HepG2 (cell line): ENCODE measurements at places on chromosomes 11 and 22. TPM values are rescaled to one million over a fixed set of nuclear protein-coding genes. Genes with fewer than 3 reads are reported as not detected.

DNA sequence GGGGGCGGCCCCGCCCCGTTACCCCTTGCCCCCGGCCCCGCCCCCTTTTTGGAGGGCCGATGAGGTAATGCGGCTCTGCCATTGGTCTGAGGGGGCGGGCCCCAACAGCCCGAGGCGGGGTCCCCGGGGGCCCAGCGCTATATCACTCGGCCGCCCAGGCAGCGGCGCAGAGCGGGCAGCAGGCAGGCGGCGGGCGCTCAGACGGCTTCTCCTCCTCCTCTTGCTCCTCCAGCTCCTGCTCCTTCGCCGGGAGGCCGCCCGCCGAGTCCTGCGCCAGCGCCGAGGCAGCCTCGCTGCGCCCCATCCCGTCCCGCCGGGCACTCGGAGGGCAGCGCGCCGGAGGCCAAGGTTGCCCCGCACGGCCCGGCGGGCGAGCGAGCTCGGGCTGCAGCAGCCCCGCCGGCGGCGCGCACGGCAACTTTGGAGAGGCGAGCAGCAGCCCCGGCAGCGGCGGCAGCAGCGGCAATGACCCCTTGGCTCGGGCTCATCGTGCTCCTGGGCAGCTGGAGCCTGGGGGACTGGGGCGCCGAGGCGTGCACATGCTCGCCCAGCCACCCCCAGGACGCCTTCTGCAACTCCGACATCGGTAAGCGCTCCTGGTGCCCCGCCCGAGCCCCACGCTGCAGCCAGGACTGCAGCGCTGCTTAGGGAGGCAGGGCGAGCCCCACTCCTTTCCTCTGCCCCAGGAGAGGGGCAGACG is at the start of gene TIMP3:
Gene TIMP3, plus strand, starts transcription at position 169 of the 700 bp plus-strand sequence. Its CDS starts 297 bp downstream, at position 466.
- H3K27me3 ChIP-seq = no peaks in the 10 kb centered on the region
- DNase-seq = no peak
- H3K4me1 ChIP-seq = peaks cover 58% of the 10 kb centered on the region
- H3K36me3 ChIP-seq = no peaks in the 10 kb centered on the region; the same call in 1 of the 2 replicates
- H3K4me3 ChIP-seq = peak within 1 kb of the TSS; percentile 78
- peak within 1 kb of the TSS; percentile 41 for H3K27ac ChIP-seq

NPAS4 gene
- not detected in 2 replicates for polyA plus RNA-seq

- H3K36me3 ChIP-seq = no peaks in the 10 kb centered on the region
- H3K27me3 ChIP-seq = no peaks in the 10 kb centered on the region
- no peak overlapping the region for H3K27ac ChIP-seq
- no peak overlapping the region for H3K4me3 ChIP-seq
Measured at GRCh38 chr11:96578379-96578778, 188.6 kb downstream of the JRKL start.

TMEM25 gene
- polyA plus RNA-seq = 17.2 and 23.4 TPM in 2 replicates

DNA sequence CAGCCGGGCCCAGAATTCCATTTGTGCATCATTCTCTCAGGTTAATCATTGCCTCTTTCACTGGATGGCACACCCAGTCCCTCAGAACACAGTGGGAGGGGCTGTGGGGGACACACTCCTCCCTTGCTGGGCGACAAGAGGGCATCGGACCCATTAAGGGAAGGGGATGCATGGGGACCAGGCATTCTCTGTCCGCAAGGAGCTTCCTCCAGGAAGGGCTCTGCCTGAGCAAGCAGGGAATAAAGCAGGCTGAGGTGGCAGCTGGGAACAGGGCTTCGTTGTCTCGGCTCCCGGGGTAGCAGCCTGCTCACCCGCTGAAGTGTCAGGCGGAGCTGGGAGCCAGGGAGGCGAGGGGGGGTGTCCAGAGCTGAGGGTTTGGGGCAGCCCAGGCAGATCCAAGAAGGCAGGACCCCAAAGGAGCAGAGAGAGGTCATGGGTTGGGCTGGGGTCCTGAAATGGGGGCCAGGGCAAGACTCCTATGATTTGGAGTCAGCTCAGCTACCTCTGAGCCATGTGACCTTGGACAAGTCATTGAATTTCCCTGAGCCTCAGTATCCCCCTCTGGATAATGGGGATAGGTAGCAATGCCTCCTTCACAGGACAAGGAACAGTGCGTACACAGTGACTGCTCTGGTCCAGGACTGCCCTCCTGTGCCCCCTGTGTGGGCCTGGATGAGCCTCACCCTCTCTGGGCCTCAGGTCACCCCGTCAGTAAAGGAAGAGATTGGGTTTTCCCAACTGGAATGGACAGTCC is 1.4 kb downstream of the GAL3ST1 start:
- H3K4me3 ChIP-seq = peak overlapping the region; percentile 17; the same call in 1 of the 2 replicates
- DNase-seq = peak; percentile 44
- peaks cover 44% of the 10 kb centered on the region for H3K4me1 ChIP-seq
- H3K36me3 ChIP-seq = peaks cover 4% of the 10 kb centered on the region

DNA sequence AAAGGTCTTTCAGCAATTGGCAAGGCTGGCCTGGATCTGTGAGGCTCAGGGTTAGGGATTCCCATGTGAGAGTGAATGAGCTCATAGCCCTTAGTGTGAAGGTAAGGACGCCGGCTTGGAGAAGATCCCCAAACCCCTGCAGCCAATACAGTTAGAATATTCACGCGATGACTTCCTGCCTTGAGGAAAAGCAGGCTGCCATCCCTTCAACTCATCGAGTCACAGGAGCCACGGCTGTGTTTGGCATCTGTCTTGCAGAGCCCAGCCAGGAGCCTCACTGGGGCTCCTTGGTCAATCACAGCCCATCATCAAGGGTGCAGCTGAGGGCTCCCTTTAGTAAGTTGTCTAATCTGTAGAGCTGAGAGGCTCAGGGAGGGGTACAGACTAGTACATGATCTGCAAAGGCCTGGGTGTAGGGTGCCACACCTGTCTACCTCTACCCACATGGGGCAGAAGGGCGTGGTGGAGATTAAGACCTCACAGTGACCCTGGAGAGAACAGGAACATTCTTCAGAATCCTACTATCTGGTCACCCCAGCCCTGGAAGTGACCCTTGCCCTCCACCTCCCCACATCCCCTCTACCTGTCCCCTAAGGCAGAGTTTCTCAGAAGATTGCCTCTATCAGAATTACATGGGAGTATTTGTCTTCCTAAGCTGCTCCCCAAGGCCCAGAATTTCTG is 18.5 kb downstream of the IL10RA start:
- H3K36me3 ChIP-seq = no peaks in the 10 kb centered on the region
- no peak overlapping the region for H3K4me3 ChIP-seq
- peaks cover 2% of the 10 kb centered on the region for H3K4me1 ChIP-seq
